NCI-H1105 (cell line): ENCODE measurements at places on chromosomes 1 and 21.

GRCh38 chr1:239897458-239897857 is 194.2 kb upstream of the FMN2 start:
- DNase-seq: no peak

DNA sequence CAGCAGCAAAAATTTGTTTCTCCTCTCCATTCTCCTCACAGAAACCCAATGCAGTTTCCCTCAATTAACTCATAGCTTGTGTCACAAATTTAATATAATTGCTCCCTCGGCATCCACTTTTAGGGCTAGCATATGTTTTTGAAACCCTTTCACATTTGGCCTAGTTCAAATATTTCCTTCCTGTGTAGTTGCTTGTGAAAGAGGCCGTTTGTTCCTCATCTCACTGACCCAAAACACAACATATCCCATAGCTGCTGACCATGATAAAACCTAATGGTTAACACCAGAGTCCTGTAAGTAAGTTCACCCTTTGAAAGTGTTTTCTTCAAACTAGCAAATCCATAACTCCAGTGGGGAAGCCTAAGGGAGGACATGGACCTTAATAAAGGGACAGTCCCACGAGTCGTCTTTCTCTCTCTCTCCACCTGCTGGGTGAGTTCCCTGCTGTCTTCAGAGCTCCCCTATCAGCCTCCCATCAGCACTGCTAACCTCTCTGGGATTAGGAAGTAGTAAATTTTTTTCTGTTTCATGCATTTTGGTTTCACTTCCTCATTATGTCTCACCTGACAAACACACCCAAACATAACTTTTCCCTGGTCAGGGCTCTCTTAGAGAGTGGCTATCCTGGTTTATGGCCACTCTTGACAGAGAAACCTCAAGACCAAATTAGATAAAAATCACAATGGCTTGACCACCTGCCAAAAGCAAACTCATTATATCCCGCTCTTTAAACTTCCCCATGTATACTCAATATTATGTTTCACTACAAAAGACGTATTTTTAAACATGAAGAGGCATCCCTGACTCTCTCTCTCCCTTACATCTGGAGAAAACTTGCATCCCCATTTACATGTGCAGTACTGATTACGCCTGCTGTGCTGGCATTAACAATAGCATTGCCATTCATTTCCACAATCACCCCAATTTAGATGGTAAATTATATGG is 177.7 kb upstream of the HP1BP3 start:
- DNase-seq: no peak

GRCh38 chr1:81820765-81821164 is 20.0 kb downstream of the ADGRL2 start:
- no peak for DNase-seq

DNA sequence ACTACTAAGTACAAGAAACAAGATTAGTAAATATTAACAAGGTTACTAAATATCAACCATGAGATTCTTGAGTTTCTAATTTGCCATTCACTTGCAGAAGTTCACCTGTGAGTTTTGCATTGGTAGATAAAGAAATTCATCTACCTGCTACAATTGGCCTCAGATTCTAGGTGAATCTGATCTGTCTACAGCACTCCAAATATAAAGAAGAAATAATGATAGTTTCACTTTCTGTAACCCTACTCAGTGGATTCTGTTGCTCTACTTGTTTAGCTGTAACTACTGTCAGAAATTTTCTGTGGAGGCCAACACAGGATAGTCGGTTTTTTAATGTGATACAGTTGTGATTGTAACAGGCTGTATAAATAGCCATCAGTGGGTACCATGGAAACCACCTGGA is 118.6 kb downstream of the NR5A2 start:
- no peak for DNase-seq

- no peak for DNase-seq
Observed at GRCh38 chr21:16322454-16322853, 592.7 kb downstream of the USP25 start.

DNA sequence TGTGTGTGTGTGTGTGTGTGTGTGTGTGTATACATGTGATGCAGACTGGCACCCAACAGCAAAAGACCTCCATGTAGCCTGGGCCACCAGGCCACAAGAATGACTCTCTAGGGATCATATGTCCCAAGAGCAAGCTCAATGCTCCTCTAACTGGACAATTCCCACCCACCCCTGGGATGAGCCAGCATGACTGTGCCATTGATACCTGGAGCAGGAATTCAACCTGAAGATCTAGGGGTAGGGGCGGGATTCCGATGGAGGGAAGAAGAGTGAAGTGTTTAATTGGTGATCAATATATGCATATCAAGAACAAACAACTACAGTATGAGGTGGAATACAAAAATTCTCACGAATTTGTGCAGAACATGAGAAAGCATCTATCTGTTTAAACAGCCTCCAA is 136.2 kb downstream of the PSMG1 start:
- DNase-seq: no peak

- no peak for DNase-seq
Observed at GRCh38 chr1:108209456-108210108, 9.4 kb upstream of the SLC25A24 start.

GRCh38 chr1:244218220-244218619 is 167.1 kb downstream of the ZBTB18 start:
- DNase-seq: no peak

GRCh38 chr21:37249112-37249904 is 17.8 kb downstream of the VPS26C start:
- DNase-seq: no peak

DNA sequence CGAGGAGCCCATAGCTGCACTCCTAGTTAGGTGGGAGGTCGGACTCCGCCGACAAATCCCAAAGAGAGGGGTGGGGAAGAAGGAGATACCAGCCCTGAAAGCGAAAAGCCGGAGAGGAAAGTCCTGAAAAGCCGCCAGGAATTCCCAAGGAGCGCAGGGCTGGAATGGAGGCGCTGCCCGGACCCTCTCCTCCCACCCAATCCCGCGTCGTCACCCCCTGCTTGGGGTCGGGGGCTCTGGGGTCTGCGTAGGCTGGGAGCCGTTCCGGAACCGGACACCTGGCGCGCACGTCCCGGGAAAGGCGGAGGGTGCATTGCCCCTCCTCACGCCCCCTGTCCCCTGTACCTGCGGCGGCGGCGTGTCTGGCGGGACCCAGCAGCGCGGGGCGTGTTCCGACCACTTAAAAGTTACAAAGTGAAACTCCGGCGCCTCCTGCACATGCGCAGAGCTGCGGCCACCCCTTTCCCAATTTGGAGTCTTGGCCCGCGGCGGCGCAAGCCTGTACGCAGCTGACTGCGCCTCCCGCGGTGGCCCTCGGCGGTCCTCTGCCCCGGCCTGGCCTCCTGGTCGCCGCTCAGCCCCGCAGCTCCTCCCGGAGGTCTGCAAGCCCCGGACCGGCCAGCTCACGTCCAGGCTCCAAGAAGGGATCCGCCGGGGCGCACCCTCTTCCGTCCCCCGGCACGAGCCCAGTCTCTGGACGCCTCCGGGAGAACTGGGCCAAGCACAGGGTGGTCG is at the start of gene TMEM63A:
TMEM63A (minus strand) TSS at position 422 of the 735 bp plus-strand sequence. CDS start 4,800 bp downstream, outside the sequence.
- DNase-seq: no peak

- no peak for DNase-seq
Observed at GRCh38 chr1:20496241-20496661, 10.2 kb upstream of the CAMK2N1 start.

GRCh38 chr1:93016171-93016570 is 54.9 kb upstream of the DIPK1A start:
- no peak for DNase-seq

GRCh38 chr1:238409191-238409850 is 518.6 kb upstream of the ZP4 start:
- DNase-seq: no peak

DNA sequence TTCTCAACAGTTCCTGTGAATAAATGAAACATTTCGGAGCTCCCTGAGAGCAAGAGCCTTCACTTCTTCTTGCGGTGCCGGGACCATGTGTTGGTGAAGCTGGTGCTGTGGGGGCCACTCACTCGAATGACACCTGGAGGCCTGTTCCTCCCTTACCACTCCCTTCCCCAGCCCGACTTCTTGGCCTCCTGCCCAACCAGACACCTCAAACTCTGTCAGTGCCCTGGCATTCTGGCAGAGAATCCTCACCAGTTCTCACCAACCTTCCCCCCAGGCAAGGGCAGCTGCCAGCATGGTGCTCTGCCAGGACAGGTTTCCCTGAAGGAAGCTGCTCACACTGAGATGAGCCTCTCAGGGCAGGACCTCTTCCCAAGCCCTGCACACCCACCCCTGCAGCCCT is 68.3 kb downstream of the MPZL1 start:
- DNase-seq: peak; percentile 57

DNA sequence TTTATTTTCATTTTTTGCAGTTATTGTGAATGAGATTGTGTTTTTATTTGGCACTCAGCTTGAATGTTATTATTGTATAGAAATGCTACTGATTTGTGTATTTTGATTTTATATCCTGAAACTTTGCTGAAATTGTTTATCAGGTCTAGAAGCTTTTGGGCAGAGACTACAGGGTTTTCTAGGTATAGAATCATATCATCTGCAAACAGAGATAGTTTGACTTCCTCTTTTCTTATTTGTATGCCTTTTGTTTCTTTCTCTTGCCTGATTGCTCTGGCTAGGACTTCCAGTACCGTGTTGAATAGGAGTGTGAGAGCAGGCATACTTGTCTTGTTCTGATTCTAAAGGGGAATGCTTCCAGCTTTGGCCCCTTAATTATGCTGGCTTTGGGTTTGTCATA is 27.3 kb downstream of the ZNF691 start:
- no peak for DNase-seq

DNA sequence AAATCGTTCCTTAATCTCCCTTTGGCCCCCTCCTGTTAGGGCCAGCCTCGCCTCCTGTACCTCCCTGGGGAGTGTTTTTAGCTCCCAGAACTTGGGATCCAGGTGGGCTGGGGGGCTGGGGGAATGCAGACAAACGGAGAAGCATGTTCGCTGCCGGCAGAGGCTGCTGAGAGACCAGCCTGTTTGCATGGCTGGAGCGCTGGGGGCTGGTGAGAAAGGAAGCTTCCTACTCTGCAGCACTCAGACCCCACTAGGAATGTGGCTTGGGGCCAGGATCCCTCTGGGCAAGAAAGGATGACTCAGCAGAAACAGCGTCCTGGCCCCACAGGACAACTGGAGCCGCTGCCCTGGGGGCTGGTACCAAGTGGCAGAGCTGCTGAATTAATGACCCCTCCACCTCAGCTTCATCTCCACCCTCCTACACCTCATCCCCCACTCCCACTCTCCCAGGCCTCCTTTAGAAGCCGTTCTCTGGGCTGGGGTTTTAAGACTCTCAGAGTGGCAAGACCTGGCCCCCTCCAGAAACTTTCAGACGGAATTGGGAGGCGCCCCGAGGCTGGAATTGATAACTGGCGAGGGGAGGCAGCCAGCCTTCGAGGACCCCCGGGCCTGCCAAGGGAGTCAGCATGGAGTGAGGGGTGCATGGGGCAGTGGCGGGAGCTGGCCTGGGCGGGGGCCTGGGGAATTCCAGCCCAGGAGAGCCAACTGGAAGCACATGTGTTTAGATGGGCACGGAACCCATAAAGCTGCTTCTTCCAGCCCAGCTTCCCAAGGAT is 28.5 kb upstream of the EPS8L3 start:
- peak; percentile 58 for DNase-seq

DNA sequence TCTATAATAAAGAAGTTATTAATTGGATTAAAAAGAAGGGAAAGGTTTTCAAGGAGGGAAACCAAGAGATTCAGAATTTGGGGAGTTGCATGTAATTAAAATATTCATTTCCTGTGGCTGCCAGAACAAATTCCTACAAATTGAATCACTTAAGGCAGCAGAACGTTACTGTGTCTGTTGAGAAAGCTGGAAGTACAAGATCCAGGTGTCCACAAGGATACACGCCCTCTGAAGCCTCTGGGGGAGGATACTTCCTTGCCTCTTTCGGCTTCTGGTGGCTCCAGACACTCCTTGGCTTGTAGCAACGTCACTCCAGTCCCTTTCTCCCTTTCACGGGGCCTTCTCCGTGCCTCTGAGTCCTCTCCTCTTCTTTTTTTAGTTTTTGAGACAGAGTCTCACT is 67.9 kb downstream of the KAZN start:
- no peak for DNase-seq

GRCh38 chr1:203600782-203601513 is 25.7 kb upstream of the ATP2B4 start:
- DNase-seq: no peak

DNA sequence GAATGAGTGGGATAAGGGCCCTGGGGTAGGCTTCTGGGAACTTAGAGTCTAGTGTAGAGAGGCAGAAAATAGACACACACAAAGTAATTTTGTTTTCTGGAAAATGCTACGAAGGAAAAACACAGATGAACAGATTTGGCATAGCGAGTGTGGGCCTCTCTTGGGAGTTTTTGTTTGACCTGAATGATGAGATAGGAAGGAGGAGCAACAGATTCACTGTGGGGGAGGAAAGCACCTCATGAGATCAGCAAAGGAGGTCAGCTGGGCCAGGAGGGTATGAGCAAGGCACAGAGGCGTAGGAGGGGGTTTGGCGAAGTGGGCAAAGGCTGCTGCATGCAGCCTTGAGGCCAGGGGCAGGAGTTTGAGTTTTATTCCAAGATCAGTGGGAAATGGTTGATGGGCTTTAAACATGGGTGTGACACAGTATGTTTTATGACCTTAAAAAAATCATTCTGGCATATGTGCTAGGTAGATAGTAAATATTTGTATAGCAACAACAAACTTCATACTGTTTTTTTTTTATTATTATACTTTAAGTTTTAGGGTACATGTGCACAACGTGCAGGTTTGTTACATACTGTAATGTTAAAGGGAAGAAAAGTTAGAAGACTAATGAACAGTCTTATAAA is 57.9 kb downstream of the FGGY start:
- no peak for DNase-seq

DNA sequence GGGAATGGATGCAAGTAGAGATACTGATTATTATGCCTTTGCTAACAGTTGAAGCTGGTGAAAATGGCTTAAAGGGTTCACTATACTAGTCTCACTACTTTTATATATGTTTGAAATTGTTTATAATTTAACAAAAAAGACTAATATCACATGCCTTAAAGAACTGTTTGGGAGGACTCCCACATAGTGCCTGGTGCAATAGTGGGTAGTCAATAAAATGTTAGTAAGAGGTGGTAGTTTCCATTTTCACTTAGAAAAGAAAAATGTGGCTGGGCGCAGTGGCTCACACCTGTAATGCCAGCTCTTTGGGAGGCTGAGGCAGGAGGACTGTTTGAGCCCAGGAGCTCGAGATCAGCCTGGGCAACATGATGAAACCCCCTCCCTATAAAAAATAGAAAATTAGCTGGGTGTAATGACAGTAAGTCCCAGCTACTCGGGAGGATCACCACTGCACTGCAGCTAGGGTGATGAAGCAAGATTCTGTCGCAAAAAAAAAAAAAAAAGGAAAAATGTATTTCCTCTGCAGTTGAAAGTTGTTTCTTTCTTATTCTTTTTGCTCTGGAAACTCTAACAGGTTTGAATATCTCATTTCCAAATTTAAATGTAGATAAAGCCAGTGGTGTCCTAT is 24.5 kb downstream of the C21orf91 start:
- DNase-seq: no peak

DNA sequence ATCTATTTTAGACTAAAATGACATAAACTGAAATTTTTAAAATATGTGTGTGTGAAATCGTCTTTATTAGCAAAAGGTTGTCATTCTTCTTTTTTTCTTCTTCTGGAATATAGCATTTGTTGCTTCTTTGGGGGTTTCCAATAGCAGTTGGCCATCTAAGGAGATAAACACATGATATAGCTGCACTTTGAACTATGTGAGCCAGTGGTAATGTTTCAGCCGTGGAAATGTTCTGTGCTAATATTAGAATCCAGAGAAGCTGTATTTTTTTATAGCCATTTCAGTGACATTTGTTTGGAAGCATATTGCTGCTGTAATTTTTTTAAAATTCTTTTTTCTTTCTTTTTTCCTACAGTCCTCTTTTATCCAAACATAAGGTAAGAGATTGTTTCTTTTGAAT is 75.1 kb downstream of the CNST start:
- no peak for DNase-seq
